GM20000 (cell line): ENCODE measurements at places on chromosomes 6 and 20.

- no peak for DNase-seq
These were observed 94.4 kb downstream of the LAMP5 start for GRCh38 chr20:9608639-9609340.

DNA sequence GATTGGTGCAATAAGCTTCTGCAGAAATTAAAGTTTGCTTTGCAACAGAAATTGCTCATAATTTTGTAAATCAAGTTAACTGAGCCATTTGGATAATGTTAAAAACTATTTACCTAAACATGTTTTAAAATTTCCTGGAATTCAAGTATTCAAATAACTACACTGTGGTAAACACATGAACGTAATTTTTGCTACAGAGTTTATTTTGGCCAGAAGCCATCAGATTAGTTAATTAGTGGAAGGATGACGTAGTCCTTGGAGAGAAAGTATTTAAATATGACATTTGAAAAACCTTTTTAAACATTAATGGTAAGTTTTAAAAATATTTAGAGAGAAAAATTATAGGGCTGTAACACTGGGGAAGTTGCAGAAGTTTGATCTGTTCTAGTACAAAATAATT lies 121.2 kb upstream of the UST start:
- no peak for DNase-seq

DNA sequence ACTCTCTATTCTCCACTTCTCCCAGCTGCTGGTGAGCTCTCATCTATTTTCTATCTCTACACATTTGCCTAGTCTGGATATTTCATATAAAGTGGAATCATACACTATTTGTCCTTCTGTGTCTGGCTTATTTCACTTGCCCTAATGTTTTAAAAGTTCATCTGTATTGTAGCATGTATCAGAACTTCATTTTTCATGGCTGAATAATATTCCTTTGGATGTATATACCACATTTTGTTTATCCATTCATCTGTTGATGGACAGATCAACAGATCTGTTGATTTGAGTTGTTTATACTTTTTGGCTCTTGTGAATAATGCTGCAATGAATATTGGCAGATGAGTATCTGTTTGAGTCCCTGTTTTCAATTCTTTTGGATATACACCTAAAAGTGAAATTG lies 49.6 kb downstream of the NHLRC1 start:
- no peak for DNase-seq

- DNase-seq, result no peak
These were observed 429.0 kb downstream of the BMP2 start for GRCh38 chr20:7196481-7196880.

GRCh38 chr6:129849456-129849855 lies 11.7 kb downstream of the TMEM244 start:
- DNase-seq, result no peak

GRCh38 chr20:58097429-58097828 lies 131.0 kb downstream of the ANKRD60 start:
- no peak for DNase-seq

DNA sequence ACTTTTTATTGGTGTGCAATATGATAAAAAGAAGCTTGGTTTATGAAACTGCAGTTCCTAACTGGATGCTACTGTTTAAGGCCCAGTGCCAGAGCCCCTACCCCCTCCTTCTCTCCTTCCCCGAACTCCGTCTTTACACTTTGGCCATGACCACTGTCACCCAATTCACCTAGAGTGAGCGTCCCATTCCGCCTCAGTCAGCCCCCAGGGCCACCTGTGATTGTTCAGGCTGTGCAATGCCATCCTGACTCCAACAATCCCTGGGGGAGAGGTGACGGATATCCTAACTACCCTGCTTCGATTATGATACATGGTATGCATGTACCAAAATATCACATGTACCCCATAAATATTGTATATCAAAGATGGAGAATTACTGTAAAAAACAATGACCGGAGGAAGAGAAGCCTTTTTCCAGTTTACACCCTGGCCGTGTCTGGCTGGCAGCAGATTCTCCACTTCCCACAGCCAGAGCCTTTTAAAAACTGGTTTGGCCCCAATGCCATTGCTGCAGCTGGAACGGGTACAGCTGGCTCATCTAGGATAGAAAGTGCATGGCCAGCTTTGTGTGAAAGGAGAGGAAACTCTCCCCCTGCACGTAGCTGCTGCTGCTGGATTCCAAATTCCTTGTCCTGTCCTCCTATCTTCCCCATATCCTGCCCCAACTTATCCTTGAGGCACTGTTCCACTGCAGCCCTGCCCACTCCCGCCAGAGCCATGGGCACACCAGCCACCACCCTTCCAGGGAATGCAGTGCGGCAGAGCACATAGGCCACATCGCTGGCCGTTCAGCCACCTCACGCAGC lies 99.7 kb downstream of the JPH2 start:
- DNase-seq, result no peak

GRCh38 chr6:72624557-72625160 lies 2.8 kb downstream of the KCNQ5 start:
- peak; percentile 26 for DNase-seq
